ENCODE measurements at places on chromosomes 6 and 20.

DNA sequence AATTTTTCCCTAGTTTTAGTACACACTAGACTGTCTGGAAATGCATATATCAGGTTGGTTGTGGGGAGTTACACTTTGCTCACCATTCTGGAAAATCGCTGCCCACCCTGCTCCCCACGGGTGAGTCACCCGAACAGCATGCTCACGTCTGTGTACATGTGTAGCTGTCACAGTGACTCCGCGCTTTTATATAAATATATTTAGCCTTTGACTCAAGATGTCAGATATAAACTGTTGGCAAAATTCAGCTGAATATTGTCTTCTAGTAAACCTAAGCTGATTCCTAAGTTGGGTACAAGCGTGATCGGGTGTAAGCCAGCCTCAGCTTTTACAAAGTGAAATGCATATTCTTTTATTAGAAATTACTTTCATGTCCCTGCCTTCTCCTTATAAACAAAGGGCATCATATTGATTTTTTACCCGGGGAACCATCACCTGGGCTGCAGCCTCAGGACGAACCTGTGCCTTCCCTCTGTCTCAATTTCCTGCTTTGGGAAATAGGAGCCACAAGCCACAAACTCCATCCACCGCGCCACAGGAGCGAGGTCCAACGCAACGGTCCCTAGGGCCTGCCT is 4.3 kb downstream of the SDCBP2 start:
- peak; percentile 16 for DNase-seq

DNA sequence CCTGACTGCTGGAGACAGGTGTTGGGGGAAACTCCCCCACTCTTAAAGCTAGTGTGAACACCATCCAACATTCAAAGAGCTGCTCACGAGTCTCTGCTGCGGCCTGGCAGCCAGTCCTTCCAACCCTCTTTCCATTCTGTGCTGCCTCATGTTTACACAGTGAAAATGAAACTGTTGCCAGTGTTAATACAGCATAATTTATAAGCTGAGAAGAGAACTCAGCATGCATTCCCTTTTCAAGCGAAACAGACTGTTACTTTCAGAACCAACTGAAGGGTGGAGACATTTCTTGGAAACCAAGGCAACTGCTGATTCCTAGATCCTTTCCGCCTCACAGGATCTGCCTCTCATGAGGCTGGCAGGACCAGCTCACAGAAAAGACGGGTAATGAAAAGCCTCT is 533.8 kb upstream of the ID4 start:
- DNase-seq = no peak

- DNase-seq = no peak
Observed at GRCh38 chr6:133995296-133995695, 42.3 kb downstream of the TBPL1 start.

DNA sequence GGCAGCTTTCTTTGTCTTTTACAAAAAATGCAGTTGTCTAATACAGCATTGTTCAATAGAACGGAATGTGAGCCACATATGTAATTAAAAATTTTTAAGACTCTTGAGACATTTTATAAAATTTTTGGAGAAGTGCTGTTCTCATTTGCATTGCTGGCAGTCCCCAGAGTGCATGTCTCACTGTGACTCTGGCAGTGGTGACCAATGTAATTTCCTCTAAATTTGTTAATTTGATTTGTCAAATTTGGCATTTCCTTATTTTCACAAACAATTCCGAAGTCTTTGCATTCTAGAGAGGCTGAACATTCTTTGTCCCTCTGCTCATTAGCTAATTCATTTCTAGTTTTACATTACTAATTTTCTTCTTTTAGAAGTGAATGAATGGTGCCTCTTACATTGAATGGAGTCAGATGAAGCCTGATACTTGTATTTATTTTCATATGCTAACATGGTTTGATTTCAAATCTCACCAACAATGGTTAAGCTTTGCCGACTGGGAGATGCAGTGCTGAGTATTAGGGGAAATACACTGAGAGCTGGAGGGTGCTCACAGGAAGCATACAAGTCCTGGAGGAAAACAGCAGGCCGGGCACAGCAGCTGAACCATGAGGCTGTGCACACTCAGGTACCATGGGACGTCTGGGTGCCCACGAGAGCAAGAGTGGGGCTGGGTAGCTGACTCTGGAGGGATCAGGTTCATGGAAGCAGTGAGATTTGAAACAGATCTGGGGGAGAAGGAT is 68.5 kb upstream of the ARMC2 start:
- DNase-seq = no peak

DNA sequence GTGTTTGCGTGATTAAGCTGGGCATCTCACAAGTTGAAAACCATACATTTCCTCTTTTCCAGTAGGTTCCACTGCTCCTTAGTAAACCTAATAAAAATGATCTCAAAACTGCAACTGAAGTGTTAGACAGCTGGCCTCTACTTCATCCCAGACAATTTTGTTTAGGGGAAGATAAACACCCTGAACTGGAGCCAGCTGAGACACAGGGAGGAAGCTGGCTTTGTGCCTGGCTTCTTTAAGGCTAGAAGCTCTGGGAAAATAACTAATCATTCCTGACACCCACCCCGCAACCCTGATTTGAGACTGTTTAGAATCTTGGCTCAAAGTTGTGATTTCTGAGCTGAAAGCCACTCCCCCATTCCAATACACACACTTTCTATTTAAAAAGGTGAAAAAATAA is 11.6 kb downstream of the PTPRT start:
- DNase-seq = no peak

GRCh38 chr6:74997646-74998045 is 208.2 kb downstream of the COL12A1 start:
- no peak for DNase-seq
